AG09319 (cell line): ENCODE measurements at places on chromosomes 7 and 10.

DNA sequence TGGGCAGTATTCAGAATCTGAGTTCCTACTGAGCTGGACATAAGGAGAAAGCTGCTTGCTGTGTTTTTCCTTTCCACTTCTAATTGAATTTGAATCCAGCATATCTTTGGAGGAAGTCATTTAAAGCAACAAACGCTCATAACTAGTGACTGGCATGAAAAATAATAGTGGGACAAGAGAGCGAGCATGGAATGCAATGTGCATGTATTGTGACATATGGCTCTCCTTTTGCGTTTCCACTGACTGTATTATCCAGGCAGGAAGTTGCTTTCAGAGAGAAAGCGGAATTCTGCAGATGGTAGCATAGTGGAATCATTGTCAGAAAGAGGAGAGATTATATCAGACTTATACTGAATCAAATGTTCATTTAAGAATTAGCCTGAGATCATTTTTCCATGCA lies 368.6 kb downstream of the REEP3 start:
- no peak for DNase-seq

GRCh38 chr7:69182596-69183467 lies 415.4 kb upstream of the AUTS2 start:
- DNase-seq: no peak

- no peak for DNase-seq
Observed at GRCh38 chr10:122561212-122561611, 658 bp downstream of the DMBT1 start.

DNA sequence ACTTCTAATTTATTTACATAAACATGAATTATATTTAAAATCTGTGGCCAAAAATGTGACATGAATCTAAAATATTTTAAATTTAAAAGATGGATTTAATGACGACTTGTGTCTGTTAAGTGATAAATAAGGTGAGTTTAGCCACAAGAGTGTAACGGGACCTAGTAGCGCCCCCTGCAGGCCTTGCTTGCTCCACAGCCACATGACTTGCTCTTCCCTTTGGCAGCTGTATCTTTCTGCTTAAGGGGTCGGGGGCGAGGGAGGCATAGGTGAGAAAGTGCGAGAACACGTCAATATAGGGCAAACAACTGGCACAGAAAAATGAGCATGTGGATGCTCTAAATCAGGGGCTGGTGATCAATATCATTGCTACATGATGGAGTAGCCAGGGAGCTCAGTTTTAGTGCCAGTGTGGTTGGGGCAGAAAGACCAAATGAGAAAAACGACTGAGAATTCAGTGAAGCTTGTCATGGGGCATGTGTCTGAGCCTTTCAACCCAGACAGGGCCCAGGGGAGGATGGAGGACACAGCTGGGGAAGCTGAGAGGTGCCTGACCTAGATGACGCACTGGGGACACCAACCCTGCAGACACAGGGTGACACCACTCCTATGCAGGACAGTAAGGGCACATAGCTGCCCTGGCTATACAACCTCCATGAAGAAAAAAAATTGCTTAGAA lies 49.8 kb downstream of the PAXIP1 start:
- peak; percentile 5 for DNase-seq

DNA sequence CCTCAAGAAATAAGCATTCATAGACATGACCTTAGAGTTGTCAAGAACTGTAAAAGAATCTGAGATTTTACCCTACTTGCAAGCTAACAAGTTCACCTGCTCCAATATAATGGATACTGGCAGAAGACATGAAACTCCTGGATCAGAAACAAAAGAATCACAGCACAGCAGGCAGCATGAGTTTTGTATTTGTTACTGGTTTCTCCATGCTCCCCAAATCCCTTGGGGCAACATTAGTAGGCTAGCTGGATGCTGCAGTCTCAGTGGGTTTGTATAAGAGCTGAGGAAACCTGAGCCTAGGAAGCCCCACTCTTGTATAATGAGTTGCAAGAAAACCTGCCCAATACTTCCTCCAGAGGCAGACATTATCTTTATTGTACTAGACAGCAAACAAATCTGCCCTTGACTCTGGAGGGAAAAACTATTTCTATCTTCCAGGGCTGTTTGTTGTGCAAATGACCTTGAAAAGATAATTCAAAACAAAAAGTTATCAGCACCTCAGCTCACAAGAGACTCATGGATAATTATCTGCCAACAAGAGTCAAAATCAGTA lies 64.8 kb downstream of the ABLIM1 start:
- DNase-seq: no peak
